ENCODE measurements at places on chromosomes 3 and 15. TPM values are rescaled to one million over a fixed set of nuclear protein-coding genes. Genes with fewer than 3 reads are reported as not detected.

The KCNH8 gene
- total RNA-seq = 1.3 TPM

The CLDN18 gene
- total RNA-seq = not detected

GRCh38 chr15:74378848-74379247 lies 11.4 kb upstream of the CYP11A1 start:
- no peak for DNase-seq

DNA sequence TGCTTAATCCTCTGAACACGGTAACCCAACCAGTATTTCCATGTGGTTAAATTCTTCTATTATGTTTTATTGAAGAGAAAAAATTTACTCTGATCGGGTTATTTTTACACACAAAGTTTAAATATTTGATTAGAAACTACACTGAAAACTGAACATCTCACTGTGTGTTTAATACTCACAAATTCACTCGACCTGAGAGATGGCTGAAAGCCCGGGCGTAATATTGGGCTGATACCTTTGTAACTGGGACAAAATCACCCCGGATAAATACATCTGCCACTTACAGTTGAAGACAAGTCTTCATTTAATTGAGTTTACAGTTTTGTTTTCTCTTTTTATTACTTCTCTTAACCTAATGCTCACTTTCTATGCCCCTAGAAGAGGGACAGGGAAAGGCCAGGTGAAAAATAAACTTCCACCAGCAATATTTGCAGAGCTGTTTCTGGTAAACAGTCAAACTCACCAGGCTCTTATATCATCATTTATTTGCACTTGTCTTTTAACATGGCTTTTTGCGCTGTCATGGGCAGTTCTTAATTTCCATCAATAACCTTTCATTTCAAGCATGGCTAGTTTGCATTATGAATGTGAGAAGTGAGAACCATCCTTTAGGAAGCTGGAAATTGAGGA lies 145.6 kb upstream of the TMCO5A start:
- DNase-seq = no peak

The MYL3 gene
- 8.5 TPM for total RNA-seq

GRCh38 chr15:66472176-66472999 lies 25.2 kb downstream of the SNAPC5 start:
- DNase-seq = no peak

- no peak for DNase-seq
Observed at GRCh38 chr3:16012086-16012485, 162.4 kb upstream of the GALNT15 start.

GRCh38 chr15:85711580-85712192 lies 83.0 kb downstream of the KLHL25 start:
- DNase-seq = no peak
